Stimulated activated CD4-positive, alpha-beta T cell treated with anti-CD3 and anti-CD28 coated beads, Interleukin-1b, Interleukin-23, amount 100 ng/mL, for 4 hours (primary cell): ENCODE measurements at places on chromosomes 7 and 10.

GRCh38 chr7:40330408-40330807, 195.6 kb downstream of the SUGCT start:
- no peak for DNase-seq

GRCh38 chr7:28389504-28390395, 22.6 kb upstream of the CREB5 start:
- no peak for DNase-seq

DNA sequence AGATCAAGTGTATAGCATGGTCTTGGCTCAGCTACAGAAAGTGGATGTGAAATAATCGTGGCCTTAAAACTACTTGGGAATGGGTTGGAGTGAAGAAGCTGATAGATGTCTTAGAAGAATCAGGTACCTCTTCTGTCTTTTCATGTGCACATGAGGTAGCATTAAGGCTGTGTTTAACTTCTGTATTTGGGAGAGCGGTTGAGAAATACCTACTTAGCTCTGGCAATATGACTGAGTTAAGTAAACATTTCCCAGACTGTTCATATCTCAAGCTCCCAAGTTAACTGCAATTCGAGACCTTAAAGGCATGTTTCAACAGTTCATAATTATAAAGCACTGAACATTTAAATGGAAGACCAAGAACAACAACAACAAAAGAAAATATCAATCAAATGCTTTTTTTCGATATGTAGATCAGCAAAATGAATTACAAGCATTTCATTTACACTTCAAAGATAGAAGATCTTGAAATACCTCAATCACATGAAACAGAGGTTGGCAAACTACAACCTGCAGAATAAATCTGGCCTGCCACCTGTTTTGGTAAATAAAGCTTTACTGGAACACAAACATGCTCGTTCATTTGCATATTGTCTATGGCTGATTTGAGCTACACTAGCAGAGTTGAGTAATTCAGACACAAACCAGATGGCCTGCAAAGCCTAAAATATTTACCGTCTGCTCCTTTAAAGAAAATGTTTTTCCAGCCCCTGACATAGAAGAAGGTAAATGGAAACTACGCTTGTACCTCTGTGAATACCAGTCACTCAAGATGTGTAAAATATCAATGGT, 337.1 kb upstream of the GLI3 start:
- no peak for DNase-seq

DNA sequence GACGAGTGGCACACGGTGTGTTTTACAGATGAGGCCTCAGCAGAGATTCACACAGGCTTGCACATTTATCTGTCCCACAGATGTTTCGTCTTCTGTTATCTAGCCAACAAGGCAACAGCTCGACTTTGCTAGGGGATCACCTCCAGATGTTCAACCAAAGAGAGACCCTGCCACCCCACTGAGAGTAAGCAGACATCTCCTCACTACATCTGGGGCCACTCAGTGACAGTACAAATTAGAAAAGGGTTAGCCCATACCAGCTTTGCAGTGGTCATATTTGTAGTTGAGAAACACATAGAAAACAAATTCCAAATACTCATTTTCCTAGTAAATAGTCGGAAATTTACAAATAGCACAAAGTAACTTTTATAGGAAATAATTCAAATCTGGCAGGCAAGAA, 164.2 kb downstream of the HDAC9 start:
- DNase-seq: no peak

- no peak for DNase-seq
These were observed 126.7 kb downstream of the CPEB3 start for GRCh38 chr10:92164036-92164696.

GRCh38 chr10:55550236-55550635, 749.2 kb upstream of the PCDH15 start:
- no peak for DNase-seq

- no peak for DNase-seq
These were observed 22.6 kb downstream of the EPDR1 start for GRCh38 chr7:37942934-37943610.

DNA sequence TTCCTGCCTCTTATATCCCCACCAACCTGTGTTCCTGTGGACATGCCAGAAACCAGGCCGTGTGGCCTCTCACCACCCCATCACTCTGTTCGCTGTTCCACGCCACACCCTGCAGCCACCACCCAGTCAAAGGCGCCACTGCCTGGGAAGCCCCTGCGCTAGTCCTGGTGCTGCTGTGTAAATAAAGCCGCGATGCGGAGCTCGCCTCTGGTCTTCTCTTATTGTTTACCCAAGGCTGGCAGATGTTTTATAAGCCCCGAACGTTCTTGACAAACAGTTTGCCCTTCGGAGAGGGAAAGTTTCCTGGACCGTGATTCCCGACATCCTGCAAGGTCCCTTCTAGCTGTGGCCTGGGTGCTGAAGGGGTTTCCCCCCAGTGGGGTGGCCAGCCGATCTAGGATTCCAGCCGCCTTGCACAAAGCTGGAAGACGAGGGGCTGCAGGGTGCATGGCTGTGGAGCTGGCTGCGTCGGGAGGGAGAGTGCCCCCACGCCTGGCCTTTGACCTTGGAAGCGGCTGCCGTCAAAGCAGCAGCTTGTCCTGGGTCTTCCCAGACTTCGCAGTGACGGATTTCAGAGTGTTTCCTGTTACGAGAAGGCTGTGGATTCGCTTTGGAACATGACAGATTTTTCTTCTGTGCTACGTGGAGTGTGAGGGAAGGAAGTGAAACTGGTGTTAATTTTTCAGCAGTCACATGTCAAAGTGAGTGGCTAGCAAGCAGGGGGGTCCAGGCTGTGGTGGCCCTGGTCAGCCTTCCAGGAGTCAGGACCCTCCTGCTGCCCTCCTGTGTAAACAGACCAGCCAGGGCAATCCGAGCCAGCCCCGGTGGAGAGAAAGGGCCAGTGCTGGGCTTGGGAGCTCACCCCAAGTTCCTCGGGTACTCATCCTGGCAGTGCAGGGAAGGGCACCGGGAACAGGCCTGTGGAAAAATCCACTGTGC, 61.6 kb downstream of the LHPP start:
- no peak for DNase-seq

GRCh38 chr10:28375399-28376354, 72.8 kb upstream of the MPP7 start:
- no peak for DNase-seq

- no peak for DNase-seq
These were observed 7.8 kb upstream of the LIPM start for GRCh38 chr10:88794731-88795130.

DNA sequence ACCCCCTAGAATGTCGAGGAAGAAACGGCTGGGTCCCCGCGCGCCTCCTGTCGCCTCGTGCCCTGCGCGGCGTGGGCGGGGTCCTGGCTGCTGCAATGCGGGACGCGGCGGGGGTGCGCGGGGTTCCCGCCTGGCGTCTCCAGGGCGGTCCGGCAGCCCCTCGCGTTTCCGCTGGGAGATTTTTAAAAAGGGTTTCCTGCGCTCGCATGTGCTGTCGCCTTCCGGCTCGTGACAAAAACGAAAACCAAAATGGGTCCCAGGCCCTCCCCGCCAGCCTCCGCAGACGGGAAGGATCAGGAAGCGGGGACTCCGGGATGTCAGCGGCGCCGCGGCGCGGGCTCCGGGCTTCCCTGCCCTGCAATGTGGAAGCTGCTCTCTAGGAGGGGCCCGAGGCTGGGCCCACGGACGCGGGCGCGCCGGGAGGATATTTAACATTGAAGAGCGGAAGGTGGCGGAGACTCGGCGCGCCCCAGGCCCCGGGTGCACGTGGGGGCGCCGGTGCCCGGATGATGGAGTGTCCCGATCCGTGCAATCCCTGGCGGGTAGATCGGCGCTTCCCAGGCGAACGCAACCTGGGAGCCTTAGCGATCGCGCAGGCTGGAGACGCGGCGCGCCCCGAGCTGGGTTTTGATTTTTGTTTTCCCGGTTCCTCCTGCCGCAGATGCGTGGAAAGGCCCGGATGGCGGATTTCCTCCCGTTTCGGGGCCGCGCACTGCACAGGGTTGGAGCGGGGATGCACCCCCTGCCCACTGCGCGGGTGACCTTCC, 1.0 kb downstream of the PFKP start:
- peak; percentile 67 for DNase-seq

GRCh38 chr7:150410680-150411346, 31.7 kb downstream of the ZNF775 start:
- no peak for DNase-seq

DNA sequence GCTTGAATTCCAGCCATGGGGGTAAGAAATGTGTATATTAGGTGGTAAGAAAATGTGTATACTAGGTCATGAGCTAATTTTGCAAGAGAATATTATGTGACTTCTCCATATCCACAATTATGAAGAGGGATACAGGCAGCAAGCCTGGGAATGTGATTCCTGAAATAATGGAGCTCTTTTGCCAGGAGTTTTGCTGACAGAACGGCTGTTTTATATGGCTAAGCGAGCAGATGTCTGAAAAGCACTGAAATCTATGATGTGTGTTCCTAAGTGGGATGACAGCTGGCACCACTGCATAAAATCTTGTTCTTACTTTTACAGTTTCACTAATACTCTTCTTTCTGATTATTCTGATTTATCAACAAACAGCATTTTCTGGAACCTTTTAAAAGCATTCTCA, 386.0 kb upstream of the HPS1 start:
- DNase-seq: no peak

DNA sequence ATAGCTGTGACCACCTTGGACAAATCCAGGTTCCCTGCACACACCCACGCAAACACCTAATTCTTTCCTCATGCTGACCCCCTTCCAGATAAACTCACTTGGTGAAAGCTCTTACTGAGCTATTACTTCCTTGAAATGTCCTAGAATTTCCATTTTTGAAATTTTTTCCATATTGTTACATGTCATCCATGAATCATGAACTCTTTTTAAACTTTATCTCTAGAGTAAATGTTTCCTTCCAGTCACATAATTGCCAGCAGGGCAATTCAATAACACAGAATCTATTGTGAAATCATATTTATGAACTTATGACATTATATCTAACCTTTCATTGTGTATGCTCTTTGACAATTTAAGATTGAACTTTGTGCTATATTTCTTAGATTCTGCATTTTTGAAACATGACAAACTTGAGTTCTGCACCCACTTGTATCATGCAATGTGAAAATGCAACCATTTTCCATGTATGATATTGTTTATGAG, 26.8 kb upstream of the FGL2 start:
- DNase-seq: no peak

DNA sequence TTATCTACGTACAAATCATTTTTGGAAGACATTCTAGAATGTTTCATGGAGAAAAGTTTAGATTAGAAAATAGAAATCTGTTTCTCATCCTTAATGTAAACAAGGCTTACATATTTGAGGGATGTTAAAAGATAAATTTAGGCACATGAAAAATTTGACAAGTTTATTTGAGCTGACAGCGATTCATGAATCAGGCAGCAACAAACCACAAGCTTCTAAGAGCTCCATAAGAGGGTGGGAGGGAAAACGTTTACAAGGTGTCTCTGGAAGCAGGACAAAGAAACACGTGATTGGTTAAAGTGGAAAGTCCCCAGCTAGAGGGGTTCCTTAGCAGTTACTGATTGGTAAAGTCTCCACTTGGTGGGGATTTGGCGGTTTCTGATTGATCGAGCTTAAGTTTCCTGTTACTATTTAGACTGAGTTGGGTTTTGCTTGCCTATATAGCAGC, 228.9 kb upstream of the PITRM1 start:
- DNase-seq: no peak

DNA sequence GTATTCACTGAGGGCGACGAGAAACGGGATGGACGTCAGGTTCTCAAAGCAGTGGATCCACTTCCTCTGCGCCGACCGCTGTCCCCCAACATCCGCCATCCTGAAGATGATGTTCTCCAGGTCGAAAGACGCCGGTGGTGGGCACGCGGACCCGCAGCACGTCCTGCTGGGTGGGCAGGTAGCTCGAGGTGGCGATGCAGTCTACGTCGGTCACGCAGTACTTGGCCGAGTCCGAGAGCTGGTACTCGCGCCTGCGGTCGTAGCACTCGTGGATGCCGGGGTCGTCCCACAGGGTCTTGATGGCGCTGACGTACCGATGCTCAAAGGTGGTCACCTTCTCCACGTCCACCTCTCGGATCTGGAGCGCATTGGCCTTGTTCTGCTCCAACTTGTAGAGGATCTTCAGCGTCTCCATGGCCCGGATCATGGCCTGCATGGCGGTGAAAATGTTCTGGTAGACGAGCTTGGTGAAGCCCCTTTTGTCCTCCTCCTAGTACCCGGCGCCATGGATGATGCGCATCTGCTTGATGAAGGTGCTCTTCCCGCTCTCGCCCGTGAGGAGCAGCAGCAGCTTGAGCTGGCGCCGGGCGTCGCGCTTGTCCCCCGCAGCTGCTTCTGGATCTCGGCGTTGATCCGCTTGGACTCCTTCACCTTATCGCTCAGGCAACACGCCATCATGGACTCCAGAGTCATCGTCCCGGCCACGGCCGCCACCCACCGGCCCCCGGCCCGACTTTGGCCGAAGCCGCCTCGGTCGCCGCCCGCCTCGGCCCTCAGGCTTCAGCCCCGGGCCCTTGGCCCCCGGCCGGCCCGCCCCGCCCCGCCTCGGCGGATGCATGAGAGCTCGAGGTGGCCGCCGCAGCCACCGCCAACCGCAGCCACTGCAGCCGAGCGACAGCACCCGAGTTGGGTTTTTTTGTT, 122.9 kb upstream of the KCTD7 start:
- DNase-seq: no peak

DNA sequence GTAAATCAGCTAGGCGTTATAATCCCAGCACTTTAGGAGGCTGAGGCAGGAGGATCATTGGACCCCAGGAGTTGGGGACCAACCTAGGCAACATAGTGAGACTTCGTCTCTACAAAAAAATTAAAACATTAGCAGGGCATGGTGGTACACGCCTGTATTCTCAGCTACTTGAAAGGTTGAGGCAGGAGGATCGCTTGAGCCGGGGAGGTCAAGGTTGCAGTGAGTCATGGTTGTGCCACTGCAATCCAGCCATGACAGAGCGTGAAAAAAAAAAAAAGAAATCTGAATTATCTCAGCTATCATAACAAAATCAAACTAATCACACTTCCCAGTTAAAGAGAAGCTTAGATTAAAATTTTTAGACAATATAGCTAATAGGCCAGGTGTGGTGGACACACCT, 35.3 kb downstream of the ATAD1 start:
- no peak for DNase-seq
